ENCODE measurements at places on chromosomes 11 and 22.
A peak's percentile ranks its signal among the peaks of the same experiment; 100 is the strongest.

- no peak for DNase-seq
Observed at GRCh38 chr22:49863931-49864330, 10.3 kb downstream of the ZBED4 start.

- no peak for DNase-seq
Observed at GRCh38 chr11:121358760-121359159, 66.2 kb downstream of the SC5D start.

GRCh38 chr11:65431451-65432099 lies 9.0 kb downstream of the NEAT1 start:
- no peak for DNase-seq

DNA sequence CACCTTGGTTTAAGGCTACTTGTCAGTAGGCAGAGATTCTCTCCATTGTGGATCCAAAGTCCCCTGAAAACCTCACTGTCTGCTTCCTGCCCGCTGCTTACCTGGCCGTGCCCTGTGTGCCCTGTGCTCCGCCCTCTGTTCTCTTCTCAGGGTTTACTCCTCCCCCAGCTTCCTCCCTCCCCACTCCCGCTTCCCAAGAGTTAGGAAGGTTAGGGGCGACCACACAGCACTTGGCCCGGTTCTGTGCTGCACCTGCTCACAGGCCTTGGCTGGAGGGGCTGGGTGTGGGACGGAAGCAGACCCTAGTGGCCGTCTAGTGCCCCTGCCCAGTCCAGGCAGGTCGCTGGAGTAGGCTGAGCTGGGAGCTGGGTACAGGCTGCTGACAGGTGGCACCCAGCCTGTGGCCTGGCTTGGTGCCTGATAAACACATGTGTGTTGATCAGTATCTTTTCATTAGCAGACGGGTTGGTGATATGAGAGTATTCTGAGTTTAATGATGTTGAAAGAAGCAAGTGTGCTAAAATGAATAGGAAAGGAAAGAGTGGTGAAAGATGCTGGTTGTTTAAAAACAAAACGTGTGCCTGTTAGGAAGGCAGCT lies 40.5 kb downstream of the GRAMD4 start:
- DNase-seq = peak; percentile 82

GRCh38 chr22:16917144-16918003 lies 90.6 kb downstream of the GAB4 start:
- peak; percentile 35 for DNase-seq

DNA sequence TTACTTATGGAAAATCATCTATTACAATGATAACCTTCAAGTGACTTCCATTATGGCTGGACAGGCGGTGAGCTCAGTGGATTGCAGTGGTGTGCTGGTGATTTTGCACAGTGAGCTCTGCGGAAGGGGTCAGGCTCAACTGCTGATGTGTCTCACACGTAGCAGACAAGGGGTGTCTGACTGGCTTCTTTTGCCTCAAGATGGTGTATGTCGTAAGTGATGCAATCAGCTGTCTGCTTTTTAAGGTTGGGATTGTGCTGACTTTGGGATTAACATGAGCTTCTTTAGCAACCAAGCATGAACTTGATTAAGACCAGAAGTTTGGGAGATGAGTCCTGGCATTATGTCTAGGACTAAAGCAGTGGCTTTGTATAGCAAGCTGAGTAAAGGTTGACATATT lies 49.5 kb downstream of the POLD3 start:
- DNase-seq = no peak

GRCh38 chr22:37892566-37893335 lies 13.3 kb upstream of the MICALL1 start:
- DNase-seq = no peak

GRCh38 chr11:30987819-30988218 lies 381.7 kb downstream of the DCDC1 start:
- DNase-seq = no peak

DNA sequence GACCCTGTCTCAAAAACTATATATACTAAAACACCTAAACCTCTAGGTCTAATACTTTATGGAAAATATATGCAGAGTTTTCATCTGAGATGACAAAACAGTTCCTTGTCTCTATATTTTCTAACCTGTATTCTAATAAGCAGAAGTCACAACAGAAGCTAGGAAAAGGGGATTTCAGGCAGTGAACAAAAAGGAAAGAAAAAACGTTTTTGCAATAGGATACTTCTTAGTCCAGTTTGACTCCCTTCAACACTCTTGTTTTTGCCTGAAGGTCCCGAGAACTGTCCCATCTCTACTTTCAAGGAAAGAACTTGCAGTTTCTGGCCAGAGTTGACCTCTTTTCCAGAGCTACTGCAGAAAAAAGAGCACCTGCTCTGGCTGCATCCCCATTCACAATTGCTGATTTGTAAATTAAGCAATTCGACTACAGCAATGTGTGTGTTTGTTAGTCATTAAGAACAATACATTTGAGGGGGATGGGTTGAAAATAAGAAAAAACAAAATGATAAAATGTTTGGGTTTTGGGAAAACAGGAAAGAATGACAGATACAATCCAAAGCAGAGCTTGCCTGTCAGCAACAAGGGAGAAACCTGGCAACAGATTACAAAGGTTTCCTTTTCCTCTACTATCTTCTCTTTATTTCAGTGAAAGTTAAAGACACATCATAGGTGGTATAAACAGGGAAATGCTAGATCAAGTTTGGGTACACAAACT lies 160.0 kb downstream of the FCHSD2 start:
- no peak for DNase-seq

DNA sequence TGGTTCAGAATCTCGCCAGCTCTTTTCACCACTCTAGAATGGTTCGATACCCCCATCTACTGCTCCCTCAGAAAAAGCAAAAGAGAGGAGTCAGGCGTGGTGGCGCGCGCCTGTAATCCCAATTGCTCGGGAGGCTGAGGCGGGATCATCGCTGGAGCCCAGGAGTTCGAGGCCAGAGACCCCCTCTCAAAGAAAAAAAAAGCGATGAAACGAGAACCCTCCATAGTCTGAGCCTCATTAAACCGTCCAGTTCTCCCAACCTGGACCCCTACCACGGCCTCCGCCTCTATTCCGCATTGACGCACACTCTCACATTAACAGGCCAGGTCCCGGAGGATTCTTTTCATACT lies 439 bp downstream of the SPA17 start:
- DNase-seq = no peak

GRCh38 chr11:44005956-44006355 lies 41.8 kb upstream of the ACCSL start:
- no peak for DNase-seq

DNA sequence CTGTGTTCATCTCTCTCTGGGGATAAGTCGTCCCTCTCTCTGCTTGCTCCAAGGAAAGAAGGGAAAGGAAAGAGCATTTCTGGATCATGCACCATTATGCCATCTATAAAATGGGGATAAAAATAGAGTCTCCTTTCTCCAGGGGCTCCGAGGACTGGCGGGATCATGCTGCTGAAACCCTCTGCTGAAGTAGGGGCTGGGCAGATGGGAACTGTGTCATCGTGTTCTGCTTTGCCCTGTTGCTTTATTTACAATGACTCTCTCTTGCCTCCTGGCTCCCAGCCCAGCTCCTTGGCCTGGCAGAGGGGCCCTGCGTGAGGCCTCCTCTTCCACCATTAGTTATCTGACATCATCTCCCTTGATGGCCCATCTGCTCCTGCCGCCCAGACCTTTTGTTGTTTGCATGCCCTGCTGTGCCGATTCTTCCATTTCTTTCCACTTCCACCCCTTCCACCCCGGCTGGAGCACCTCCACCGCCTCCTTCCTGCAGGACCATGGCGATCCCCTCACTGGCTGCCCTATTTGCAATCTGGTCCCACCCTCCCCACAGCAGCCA lies 200.9 kb downstream of the MYO18B start:
- no peak for DNase-seq

- DNase-seq = no peak
Observed at GRCh38 chr22:38706101-38706900, 557 bp downstream of the GTPBP1 start.
